ENCODE measurements at places on chromosomes 1 and 21. TPM values are rescaled to one million over a fixed set of nuclear protein-coding genes. Genes with fewer than 3 reads are reported as not detected.

DNA sequence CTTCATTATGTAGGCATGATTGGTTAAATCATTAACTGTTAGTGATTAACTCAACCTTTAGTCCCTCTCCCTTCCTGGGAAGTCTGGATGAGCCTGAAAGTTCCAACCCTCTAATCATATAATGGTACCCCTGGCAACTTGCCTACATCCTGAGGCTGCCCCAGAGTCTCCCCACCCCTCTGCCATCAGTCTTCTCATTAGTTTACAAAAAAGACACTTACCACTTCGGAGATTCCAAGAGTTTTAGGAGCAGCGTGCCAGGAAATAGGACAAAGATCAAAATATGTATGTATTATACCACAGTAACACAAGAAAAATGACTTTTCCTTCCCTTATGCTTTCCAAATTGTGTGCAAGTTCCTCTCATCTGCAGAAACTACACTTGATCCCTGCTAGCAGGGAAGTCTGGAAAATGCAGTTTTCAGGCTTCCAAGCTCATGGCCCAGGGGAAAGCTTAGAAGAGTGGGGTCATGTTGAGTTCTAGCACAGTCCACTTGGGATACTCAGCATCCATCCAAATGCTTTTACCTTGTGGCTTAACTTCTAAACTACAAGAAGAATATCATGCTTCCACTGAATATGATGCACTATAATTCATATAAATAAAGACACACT lies 64.6 kb upstream of the PPIH start:
- DNase-seq: no peak

DNA sequence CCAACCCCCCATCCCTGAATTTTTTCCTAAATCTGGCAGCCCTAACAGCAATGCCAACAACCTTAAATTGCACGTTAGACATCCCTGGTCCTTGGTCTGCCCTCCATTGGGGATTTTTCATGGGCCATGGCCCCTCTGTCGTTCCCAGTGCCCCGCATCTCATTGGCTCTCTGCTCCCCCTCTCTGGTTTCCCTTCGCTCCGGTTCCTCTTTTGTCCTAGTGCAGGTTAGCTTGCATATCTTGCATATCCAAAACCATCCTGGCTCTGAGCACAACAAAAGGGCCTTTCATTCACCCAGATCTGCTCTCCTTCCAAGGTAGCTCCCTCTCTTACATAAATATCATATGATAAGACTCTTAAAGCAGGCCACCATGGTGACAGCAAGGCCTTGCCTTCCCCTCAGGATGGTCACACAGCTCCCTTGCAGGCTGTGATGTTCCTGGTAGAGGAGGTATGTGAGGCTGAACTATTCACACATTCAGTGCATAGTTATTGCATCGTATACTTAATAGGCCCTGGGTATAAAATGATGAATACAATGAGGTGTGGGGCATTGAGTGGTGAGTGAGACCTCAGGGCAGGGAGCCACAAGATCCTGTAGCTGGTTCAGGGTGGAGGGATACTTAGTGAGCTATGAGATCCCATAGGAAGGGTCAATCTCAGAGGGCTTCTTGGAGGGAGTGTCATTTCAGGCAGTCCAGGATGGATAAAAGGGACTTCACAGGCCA lies 45.2 kb downstream of the TENT5C start:
- no peak for DNase-seq

GRCh38 chr1:94100785-94101612 lies 19.9 kb downstream of the ABCA4 start:
- no peak for DNase-seq

- DNase-seq: no peak
Measured at GRCh38 chr1:235919127-235919832, 52.6 kb upstream of the LYST start.

DNA sequence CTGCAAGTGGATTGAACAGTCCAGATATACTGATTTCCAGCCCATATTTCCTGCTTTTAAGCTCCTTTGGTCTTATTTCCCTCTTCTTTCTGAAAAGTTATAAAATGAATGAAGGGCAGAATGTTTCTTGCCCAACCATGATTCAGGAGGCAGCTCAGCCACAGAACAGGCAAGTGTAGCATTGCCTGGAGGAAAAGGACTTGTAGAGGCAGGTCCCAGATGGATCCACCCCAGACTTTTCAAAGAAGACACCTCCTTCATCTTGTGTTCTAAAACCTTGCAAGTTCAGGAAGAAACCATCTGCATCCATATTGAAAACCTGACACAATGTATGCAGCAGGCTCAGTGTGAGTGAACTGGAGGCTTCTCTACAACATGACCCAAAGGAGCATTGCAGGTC lies at the start of gene CLCA2:
CLCA2 (plus strand) TSS at position 299 of the 400 bp plus-strand sequence; CDS start at position 376, 77 bp downstream.
- DNase-seq: no peak

GRCh38 chr1:150925080-150925479 lies 1.1 kb upstream of the SETDB1 start:
- no peak for DNase-seq

GRCh38 chr1:37945743-37946702 lies 830 bp downstream of the INPP5B start:
- peak; percentile 56 for DNase-seq

DNA sequence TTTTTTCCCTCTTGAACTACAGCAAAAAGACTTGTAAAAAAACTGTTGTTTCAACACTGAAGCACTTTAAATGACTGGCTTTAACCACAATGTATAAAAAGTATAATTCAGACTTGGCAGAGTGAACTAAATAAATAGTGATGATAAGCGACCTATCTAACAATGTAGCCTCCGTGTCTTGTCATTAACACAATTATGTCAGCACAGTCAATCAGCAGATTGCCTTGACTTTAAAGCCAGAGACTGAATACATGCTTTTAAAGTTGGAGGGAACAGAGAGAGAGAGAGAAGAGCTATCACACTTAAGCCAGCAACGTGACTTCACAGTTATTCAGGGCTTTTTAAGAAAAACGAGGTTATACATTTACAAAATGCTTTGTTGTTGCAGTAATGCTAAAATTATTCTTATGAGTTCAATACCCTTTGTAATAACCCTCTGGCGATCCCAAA lies 378.1 kb downstream of the LMO4 start:
- DNase-seq: no peak

- no peak for DNase-seq
Measured at GRCh38 chr1:112688781-112689193, 14.3 kb downstream of the MOV10 start.

- no peak for DNase-seq
Measured at GRCh38 chr1:30798389-30799232, 41.0 kb upstream of the LAPTM5 start.

DNA sequence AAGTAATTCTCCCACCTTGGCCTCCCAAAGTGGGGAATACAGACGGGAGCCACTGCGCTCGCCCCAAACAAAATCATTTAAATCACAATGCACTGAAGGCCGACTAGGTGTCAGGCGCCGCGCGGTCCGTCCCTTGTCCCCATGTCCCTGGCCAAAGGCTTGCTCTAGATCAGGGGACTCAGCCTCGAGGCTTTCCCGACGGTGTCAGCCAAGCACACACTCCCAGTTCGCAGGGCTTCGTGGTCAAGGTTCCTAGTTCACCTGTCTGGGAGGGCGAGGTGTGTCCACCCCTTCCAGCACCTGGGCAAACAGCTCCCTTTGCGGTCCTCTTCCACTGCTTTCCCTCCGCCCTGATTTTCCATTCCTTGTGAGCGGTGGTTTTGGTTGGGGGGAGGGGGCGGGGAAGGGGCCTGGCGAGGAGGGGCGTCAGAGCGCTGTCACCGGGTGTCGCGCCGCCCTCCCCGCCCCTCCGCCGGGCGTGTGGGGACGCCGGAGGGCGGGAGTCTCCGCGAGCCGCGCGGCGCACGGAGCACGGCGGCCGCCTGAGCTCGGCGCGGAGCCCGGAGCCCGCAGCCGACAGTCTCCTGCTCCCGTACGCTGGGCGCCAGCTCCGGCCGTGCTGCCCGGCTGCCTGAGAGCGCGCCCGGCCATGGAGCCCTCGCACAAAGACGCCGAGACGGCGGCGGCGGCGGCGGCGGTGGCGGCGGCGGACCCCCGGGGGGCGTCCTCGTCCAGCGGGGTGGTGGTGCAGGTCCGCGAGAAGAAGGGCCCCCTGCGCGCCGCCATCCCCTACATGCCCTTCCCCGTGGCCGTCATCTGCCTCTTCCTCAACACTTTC lies at the start of gene STUM:
STUM (plus strand) TSS at position 509 of the 838 bp plus-strand sequence; CDS start at position 650, 141 bp downstream.
- DNase-seq: no peak

DNA sequence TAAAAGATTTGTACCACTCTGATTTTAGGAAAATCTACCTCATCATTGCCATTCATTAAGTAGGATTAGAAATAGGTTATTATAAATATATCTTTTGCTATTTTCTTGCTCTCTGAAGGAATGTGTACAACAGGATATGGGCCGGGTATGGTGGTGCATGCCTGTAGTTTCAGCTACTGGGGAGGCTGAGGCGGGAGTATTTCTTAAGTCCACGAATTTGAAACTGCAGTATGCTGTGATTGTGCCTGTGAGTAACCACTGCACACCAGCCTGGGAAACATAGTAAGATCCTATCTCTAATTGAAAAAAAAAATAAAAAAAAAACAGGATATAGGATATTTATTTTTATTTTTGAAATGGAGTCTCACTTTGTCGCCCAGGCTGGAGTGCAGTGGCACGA lies 50.0 kb downstream of the CLIC4 start:
- DNase-seq: no peak

SPATA21 gene
- not detected for total RNA-seq

TMEM52 gene
- 0.74 TPM for total RNA-seq

KDF1 gene
- not detected for total RNA-seq

SPRR4 gene
- total RNA-seq: not detected

TNFAIP8L2 gene
- 14.8 TPM for total RNA-seq

CD1E gene
- 0.44 TPM for total RNA-seq

ADAMTS4 gene
- total RNA-seq: 193 TPM
